A375 (cell line): ENCODE measurements at places on chromosomes 12 and 14. TPM values are rescaled to one million over a fixed set of nuclear protein-coding genes. Genes with fewer than 3 reads are reported as not detected.

Gene TC2N
- not detected in 2 replicates for total RNA-seq

Gene SERPINA5
- 11.8 and 14.3 TPM in 2 replicates for total RNA-seq

Gene IL31
- not detected in 2 replicates for total RNA-seq

Gene TEDC1
- total RNA-seq, result 34.3 and 47.1 TPM in 2 replicates

Gene MYO1H
- total RNA-seq, result not detected in 2 replicates

Gene TAS2R10
- 0.75 TPM in 1 of 2 replicates, not detected in the other for total RNA-seq

Gene A2M
- 0.85 and 1.2 TPM in 2 replicates for total RNA-seq

Gene ASB2
- not detected in 2 replicates for total RNA-seq

Gene MFAP5
- total RNA-seq, result not detected in 2 replicates

Gene SLC8A3
- total RNA-seq, result not detected in 2 replicates

Gene KCNK10
- total RNA-seq, result not detected in 2 replicates

Gene CD4
- 0.04 TPM in 1 of 2 replicates, not detected in the other for total RNA-seq

Gene TMEM30B
- total RNA-seq, result not detected in 2 replicates

Gene CCDC175
- total RNA-seq, result not detected in 2 replicates

Gene CCER1
- total RNA-seq, result not detected in 2 replicates

Gene CABP1
- total RNA-seq, result not detected in 2 replicates

Gene A2ML1
- total RNA-seq, result not detected in 2 replicates

Gene GALNT6
- 8.0 and 9.7 TPM in 2 replicates for total RNA-seq

Gene PA2G4
- total RNA-seq, result 478 and 571 TPM in 2 replicates

Gene CPNE8
- total RNA-seq, result 18.7 and 20.8 TPM in 2 replicates

Gene SMCO3
- not detected in 2 replicates for total RNA-seq

Gene GPR84
- total RNA-seq, result 0.16 TPM in 1 of 2 replicates, not detected in the other

Gene GLIPR1L1
- total RNA-seq, result not detected in 2 replicates

Gene WNT5B
- 0.64 and 1.2 TPM in 2 replicates for total RNA-seq

Gene PRH2
- total RNA-seq, result 0.91 and 0.98 TPM in 2 replicates

Gene AGAP2
- total RNA-seq, result 2.1 and 2.3 TPM in 2 replicates

Gene ZDHHC22
- total RNA-seq, result not detected in 2 replicates

Gene CCNB1IP1
- total RNA-seq, result 54.5 and 54.8 TPM in 2 replicates

Gene BICDL1
- 0.16 and 0.19 TPM in 2 replicates for total RNA-seq

Gene IKBIP
- 25.3 and 29.2 TPM in 2 replicates for total RNA-seq

Gene KRT7
- 31.9 and 37.9 TPM in 2 replicates for total RNA-seq

Gene PYGL
- total RNA-seq, result 140 and 154 TPM in 2 replicates

Gene EXD2
- 6.3 and 7.2 TPM in 2 replicates for total RNA-seq

Gene WBP11
- 43.5 and 64.8 TPM in 2 replicates for total RNA-seq

Gene LRFN5
- 0.04 and 0.24 TPM in 2 replicates for total RNA-seq

Gene ERBB3
- total RNA-seq, result 156 and 173 TPM in 2 replicates

Gene PSMA6
- 172 and 188 TPM in 2 replicates for total RNA-seq

Gene KRT78
- total RNA-seq, result not detected in 2 replicates

Gene GDF3
- not detected in 2 replicates for total RNA-seq

Gene FOXA1
- 3.9 and 6.0 TPM in 2 replicates for total RNA-seq

Gene B4GALNT1
- total RNA-seq, result 25.6 and 26.7 TPM in 2 replicates
